ENCODE measurements at places on chromosomes 4 and X.

DNA sequence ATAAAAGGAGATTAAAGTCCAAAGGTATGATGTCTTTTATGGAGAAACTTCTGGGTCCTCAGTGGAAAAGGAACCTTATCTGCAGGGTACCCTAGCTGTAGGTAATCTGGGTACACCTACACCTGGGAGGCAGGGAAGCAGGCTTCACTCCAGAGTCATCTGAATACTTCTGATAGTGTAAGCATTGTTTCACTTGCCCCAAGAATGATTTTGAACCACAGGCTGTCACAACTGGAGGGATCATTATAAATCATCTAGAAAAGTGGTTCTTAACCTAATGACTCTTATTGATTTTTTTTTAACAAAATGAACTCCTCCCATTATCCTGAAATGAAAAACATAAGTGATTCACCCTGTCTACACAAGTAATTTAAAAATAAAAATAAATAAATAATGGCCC, 44.0 kb upstream of the STK26 start:
- DNase-seq: no peak
- no peaks in the 10 kb centered on the region for H3K36me3 ChIP-seq
- H3K4me1 ChIP-seq: no peaks in the 10 kb centered on the region
- H3K27me3 ChIP-seq: no peaks in the 10 kb centered on the region

DNA sequence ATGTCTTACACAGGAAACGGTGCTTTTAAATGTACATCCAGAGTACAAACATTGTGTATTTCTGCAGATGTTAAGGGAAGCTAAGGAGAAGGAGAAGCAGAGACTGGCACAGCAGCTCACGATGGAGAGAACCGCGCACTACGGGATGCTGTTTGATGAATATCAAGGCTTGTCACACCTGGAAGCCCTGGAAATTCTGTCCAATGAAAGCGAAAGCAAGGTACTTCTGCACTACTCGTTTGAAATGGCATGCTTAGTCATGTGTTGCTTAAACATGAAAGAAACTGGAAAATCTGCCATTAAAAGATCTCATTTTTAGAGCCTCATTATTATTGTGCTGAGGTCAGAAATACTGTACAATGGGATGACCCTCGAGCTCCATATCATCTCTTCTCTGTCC, 47.2 kb downstream of the FAM114A1 start:
- no peaks in the 10 kb centered on the region for H3K27me3 ChIP-seq
- H3K4me3 ChIP-seq: no peak overlapping the region
- H3K27ac ChIP-seq: no peak overlapping the region
- DNase-seq: no peak
- peaks cover 58% of the 10 kb centered on the region for H3K36me3 ChIP-seq

DNA sequence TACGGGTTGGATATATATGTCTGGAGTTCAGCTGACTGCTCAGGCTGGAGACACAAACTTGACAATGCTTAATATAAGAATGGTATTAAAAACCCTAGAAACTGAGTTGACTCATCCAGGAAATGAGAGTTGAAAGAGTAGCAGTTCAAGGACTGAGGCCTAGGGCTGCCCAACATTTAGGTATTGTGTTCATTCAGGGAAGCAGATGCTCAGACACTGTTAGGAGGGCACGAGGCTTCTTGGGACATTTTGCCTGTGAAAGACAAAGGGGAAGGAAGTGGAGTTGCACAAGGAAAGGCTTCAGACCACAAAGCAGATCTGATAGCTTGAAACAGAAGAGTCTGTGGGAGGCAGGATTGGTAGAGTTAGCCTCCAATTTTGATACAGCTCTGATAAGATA, 52.0 kb upstream of the HS3ST1 start:
- H3K4me1 ChIP-seq: no peaks in the 10 kb centered on the region
- DNase-seq: no peak
- H3K4me3 ChIP-seq: no peak overlapping the region
- H3K27ac ChIP-seq: no peak overlapping the region
- no peaks in the 10 kb centered on the region for H3K27me3 ChIP-seq
- no peaks in the 10 kb centered on the region for H3K36me3 ChIP-seq

DNA sequence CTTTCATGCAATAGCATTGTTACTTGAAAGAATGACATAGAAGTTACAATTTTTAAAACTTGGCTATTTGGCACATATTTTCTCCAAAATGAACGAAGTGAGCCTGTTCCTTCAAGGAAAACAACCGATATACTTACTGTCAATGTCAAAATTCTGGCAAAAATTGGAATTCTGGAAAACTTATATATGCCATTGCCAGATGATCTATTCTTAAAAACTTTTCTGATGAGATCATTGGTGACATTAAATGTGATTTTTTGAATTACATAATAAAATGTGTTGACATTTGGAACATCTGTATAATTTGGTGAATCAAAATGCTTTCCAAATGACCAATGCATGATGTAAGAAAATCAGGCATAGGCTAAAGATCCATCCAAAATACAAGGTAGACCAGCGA, 209.0 kb downstream of the SCFD2 start:
- no peak overlapping the region for H3K27ac ChIP-seq
- H3K4me1 ChIP-seq: no peaks in the 10 kb centered on the region
- H3K36me3 ChIP-seq: no peaks in the 10 kb centered on the region
- H3K4me3 ChIP-seq: no peak overlapping the region
- no peak for DNase-seq
- H3K27me3 ChIP-seq: no peaks in the 10 kb centered on the region

DNA sequence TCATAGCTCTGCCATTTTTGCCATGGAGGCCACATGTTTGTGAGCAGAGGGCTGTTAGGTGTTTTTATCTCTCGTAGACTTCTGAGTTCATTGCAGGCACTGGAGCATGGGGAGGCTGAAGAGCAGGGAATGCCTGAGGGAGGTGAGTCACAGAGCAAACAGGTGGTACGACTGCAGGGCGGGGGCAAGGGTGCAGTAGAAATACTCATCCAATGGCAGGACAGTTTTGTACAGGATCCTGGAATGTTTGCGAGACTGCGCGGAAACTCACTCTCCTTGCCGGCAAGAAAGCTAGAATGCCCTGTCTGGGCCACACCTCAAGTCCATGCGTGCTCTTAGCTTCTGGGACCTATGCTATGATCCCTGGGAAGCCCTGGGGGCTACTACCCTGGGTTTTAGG, 20.0 kb upstream of the VCX2 start:
- peak; percentile 49 for DNase-seq
- H3K27me3 ChIP-seq: no peaks in the 10 kb centered on the region
- H3K27ac ChIP-seq: no peak overlapping the region
- no peaks in the 10 kb centered on the region for H3K36me3 ChIP-seq
- no peaks in the 10 kb centered on the region for H3K4me1 ChIP-seq
- H3K4me3 ChIP-seq: no peak overlapping the region

DNA sequence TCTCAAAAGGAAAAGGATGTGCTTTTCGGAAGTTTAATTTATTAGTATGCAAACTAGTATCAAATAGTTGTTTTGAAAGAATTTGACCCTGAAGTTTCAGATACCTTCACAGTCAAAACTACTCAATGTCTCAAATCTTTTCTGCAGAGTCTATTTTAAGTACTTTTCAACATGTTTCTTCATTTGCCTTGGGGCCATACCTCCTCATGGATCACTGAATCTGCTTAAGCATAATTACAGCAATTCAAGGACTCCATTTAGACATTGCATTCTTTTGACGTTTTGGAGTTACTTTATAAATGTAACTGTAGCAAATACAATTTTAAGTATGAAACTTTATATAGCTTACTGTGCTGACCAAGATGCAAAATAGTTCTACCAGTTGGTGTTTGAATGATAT, 25.5 kb downstream of the PALLD start:
- no peaks in the 10 kb centered on the region for H3K4me1 ChIP-seq
- H3K27me3 ChIP-seq: no peaks in the 10 kb centered on the region
- no peaks in the 10 kb centered on the region for H3K36me3 ChIP-seq
- DNase-seq: no peak

GRCh38 chr4:79585330-79585729, 177.3 kb upstream of the GK2 start:
- DNase-seq: no peak
- no peak overlapping the region for H3K4me3 ChIP-seq
- H3K36me3 ChIP-seq: no peaks in the 10 kb centered on the region
- H3K27ac ChIP-seq: no peak overlapping the region
- H3K4me1 ChIP-seq: no peaks in the 10 kb centered on the region
- no peaks in the 10 kb centered on the region for H3K27me3 ChIP-seq

DNA sequence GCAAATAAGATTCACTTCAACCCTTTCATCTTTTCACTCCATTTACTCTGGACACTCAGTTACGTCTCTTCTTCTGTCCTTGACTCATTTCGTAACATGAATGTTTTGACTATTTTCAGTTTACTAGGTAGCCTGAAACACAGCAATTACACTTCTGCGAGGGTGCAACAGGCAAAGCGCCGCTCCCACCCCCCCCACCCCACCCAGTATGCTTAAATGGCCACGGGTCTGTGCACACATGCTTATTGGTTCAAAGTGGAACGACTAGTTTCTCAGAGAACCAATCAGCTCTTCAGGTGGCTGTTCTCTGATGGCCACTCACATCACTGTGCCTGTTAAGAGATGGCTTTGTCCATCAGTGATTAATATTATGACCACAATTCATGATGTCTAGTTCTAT, 3.5 kb downstream of the BEND4 start:
- H3K27ac ChIP-seq: no peak overlapping the region
- no peaks in the 10 kb centered on the region for H3K4me1 ChIP-seq
- no peaks in the 10 kb centered on the region for H3K36me3 ChIP-seq

DNA sequence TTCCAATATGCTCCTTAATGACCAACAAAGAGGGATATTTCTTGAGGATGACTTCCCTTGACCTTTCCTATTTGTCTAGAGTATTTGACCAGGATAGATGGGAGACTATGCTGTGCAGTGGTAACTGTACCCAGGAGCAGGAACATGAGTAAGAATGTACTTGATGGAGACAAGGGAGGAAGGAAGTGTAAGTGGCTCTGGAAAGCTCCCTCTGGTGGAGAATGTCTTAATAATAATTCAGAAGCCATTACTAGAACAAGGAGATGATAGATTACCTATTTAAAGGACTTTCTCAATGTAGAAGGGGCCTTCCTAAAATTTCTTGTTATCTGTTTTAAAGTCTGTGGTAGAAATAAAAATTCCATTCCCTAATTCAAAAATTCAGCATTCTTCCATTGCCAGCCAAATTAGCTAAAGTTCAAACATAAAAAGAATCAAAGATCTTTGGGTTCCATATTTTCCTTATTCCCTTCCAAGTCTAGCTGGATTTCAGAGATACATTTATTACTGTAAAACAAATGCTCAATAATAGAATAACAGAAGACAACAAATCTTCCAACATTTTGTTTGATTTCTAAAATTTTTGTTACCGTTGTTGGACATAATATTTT, 83.8 kb downstream of the GRID2 start:
- no peak overlapping the region for H3K27ac ChIP-seq
- no peaks in the 10 kb centered on the region for H3K27me3 ChIP-seq
- no peak overlapping the region for H3K4me3 ChIP-seq
- no peaks in the 10 kb centered on the region for H3K4me1 ChIP-seq
- no peaks in the 10 kb centered on the region for H3K36me3 ChIP-seq

DNA sequence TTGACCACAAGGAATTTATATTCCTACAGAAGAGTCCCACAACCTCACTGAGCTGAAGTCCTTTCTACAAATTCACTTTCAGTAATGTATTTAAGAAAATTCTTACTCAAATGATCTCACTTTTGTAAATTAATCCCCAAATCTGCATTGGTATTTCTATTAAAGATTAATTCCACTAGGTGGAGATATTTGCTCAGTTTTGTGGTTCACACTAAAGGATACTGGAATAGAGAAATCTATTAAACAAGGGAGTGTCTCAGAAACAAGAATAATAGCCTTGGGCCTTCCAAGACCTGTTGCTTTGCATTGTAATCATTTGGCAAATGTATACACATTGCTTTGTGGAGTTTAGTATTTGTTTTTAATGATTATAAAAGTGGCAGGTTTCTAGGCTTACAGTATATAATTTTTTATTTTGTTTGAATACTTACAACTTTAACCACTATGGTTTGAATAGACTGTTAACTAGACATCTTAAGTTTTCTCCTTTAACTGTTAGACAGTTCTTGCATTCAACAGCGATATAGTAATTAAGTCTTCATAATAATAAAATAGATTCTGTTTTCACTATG, 25.9 kb downstream of the CFAP299 start:
- H3K36me3 ChIP-seq: no peaks in the 10 kb centered on the region
- H3K4me3 ChIP-seq: no peak overlapping the region
- H3K27ac ChIP-seq: no peak overlapping the region
- peaks cover 12% of the 10 kb centered on the region for H3K27me3 ChIP-seq

GRCh38 chrX:134547047-134547679, 87.2 kb downstream of the HPRT1 start:
- no peak overlapping the region for H3K27ac ChIP-seq
- peaks cover 73% of the 10 kb centered on the region for H3K27me3 ChIP-seq
- DNase-seq: no peak
- peaks cover 18% of the 10 kb centered on the region for H3K4me1 ChIP-seq
- H3K4me3 ChIP-seq: peak overlapping the region; percentile 47

- H3K36me3 ChIP-seq: peaks cover 3% of the 10 kb centered on the region
- peaks cover 32% of the 10 kb centered on the region for H3K4me1 ChIP-seq
- DNase-seq: no peak
- H3K4me3 ChIP-seq: no peak overlapping the region
Observed at GRCh38 chr4:87058356-87059073, 123.7 kb downstream of the AFF1 start.

DNA sequence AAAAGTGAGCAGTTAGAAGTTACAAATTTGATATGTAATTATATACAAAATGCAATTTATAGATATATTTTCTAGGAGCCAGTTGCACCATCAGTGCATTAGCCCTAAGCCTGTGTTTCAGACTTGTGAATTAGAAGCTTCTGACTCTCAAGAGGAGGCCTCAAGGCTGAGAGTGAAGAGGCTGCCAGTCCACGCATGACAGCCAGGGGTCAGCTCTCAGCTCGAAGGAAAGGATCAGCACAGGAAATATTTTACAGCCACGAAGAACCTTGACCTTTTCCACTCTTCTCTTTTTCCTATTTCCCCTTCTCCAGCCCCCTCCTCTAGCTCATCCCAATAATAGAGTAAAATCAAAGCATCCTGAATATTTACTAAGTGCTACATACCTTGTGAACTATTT, 642.4 kb downstream of the TRIML1 start:
- H3K27ac ChIP-seq: no peak overlapping the region
- no peaks in the 10 kb centered on the region for H3K36me3 ChIP-seq
- no peak overlapping the region for H3K4me3 ChIP-seq
- H3K4me1 ChIP-seq: no peaks in the 10 kb centered on the region
- H3K27me3 ChIP-seq: no peaks in the 10 kb centered on the region
- DNase-seq: no peak

GRCh38 chr4:75702919-75703411, 21.4 kb upstream of the USO1 start:
- H3K27me3 ChIP-seq: no peaks in the 10 kb centered on the region
- peak; percentile 61 for DNase-seq
- H3K27ac ChIP-seq: peak overlapping the region; percentile 73

DNA sequence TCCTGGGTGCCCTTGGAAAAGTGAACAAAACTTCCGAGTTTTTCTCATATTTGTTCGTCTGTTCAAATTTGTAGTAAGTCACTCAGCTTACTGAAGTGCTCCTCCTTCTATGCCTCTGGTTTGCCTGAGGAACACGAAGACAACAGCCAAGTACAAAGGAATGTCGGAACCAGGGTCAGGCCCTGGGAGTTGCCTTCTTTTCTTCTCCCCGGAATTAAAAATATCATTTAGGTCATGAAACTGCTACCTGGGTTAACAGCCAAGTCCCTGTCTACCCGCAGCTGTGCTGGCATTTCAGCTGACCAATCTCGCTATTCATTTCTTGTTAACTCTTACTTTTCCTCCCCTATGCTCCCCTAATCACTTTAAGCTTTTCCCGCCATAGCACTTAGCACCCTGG, 137.6 kb upstream of the TEX13D start:
- DNase-seq: no peak
- H3K27me3 ChIP-seq: no peaks in the 10 kb centered on the region
- no peak overlapping the region for H3K4me3 ChIP-seq
- H3K4me1 ChIP-seq: peaks cover 8% of the 10 kb centered on the region

GRCh38 chrX:153944140-153944799, at the start of gene RENBP:
Gene RENBP, minus strand, starts transcription at chrX:153944643. Its CDS starts 33 bp downstream, at chrX:153944610.
- peak within 1 kb of the TSS; percentile 67 for H3K27ac ChIP-seq
- H3K36me3 ChIP-seq: peaks cover 16% of the 10 kb centered on the region
- peak within 1 kb of the TSS; percentile 77 for H3K4me3 ChIP-seq
- H3K4me1 ChIP-seq: peaks cover 33% of the 10 kb centered on the region
